ENCODE measurements at places on chromosomes 4 and X.
A peak's percentile ranks its signal among the peaks of the same experiment; 100 is the strongest.

- no peak for DNase-seq
Observed at GRCh38 chrX:43562372-43562771, 93.7 kb upstream of the MAOA start.

GRCh38 chr4:123819362-123820035 lies 422.9 kb downstream of the SPRY1 start:
- no peak for DNase-seq

DNA sequence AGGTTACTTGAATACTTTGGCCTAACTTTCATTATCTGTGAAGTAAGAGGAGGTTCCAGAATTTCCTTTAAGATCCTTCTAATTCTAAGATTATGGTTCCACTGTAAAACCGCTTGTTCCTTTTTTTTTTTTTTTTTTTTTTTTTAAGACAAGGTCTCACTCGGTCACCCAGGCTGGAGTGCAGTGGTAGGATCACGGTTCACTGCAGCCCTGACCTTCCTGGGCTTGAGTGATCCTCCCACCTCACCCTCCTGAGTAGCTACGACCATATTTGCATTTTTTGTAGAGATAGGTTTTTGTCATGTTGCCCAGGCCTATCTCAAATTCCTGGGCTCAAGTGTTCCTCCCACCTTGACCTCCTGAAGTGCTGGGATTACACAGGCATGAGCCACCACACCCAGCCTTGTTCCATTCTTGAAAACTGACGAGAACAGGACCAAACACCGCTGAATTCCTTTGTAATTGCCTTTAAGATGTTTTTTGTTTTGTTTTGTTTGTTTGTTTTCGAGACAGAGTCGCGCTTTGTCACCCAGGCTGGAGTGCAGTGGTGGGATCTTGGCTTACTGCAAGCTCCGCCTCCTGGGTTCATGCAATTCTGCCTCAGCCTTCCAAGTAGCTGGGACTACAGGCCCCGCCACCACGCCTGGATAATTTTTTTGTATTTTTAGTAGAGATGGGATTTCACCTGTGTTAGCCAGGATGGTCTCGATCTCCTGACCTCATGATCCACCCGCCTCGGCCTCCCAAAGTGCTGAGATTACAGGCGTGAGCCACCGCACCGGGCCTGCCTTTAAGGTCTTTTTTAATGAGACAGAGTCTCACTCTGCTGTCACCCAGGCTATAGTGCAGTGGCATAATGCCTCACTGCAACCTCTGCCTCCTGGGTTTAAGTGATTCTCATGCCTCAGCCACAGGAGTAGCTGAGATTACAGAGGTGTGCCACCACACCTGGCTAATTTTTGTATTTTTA lies 6.8 kb downstream of the PDS5A start:
- DNase-seq, result peak; percentile 78

GRCh38 chr4:5940470-5941203 lies 47.8 kb upstream of the CRMP1 start:
- DNase-seq, result peak; percentile 28

GRCh38 chrX:135520553-135521404 lies at the start of gene INTS6L:
INTS6L (plus strand) TSS chrX:135520660; CDS start chrX:135520993, 333 bp downstream.
- DNase-seq, result peak; percentile 96

GRCh38 chr4:72205298-72205697 lies 173.5 kb downstream of the NPFFR2 start:
- no peak for DNase-seq

GRCh38 chrX:1545776-1546408 lies 8.9 kb upstream of the P2RY8 start:
- no peak for DNase-seq

DNA sequence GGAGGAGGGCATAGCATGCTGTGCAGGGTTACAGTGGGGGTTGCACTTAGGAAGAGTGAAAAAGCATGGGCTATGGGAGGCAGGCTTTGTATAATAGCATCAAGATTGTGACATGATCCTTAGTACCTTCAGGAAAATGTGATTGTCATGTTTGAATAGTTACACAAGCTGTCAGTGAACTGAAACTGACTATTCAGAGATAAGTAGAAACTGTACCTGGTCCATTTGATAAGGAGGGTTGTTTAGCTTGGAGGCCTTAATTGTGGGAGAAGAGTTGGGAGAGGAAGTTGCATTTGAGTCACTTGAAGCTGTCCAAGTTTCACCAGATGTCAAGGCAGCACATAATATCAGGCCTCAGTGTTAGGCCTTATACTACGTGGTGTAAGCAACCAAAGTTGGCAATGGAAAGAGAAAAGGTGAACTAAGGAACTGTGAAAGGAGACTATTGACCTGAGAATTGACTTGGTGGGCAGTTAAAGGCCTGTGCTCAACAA lies 85.0 kb downstream of the TEX13C start:
- DNase-seq, result no peak

DNA sequence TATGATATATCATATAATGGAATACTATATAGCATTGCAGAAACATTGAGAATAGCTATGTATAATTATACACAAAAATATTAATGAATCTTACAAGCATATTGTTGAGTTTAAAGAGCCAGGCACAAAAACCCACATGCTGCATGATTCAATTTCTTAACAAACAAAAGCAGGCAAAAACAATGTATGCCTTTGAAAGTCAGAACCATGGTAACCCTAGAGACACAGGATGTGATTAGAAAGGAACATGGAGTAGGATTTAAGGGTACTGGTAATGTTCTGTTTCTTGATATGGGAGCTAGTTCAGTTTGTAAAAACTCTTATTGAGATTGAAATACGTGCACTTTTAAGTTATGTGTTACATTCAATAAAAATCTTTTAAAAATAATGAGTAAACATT lies 21.5 kb downstream of the CXCL8 start:
- DNase-seq, result no peak

DNA sequence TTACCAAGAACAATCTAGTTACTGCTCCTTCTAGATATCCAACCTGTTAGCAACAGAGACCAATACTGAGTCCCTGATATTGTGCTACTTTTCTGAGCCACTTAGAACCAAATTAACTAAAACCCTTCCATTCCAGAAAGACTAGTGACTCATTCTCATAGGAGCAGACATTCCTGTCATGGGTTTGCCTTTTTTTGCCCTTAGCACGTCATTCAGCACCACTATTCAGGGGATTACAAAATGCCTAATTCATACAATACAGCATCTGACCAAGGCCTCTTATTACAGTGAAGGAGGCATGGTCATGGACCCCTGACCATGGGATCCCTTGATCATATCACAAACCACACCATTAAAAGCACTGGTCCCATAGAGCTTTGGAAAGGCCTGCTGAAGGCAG lies 123.8 kb upstream of the CXCL13 start:
- DNase-seq, result no peak

GRCh38 chr4:109436504-109436903 lies 2.9 kb downstream of the SEC24B start:
- no peak for DNase-seq

- no peak for DNase-seq
Observed at GRCh38 chr4:25914670-25915352, 791 bp downstream of the SMIM20 start.

GRCh38 chr4:160265014-160265413 lies 1162.1 kb downstream of the RAPGEF2 start:
- no peak for DNase-seq

DNA sequence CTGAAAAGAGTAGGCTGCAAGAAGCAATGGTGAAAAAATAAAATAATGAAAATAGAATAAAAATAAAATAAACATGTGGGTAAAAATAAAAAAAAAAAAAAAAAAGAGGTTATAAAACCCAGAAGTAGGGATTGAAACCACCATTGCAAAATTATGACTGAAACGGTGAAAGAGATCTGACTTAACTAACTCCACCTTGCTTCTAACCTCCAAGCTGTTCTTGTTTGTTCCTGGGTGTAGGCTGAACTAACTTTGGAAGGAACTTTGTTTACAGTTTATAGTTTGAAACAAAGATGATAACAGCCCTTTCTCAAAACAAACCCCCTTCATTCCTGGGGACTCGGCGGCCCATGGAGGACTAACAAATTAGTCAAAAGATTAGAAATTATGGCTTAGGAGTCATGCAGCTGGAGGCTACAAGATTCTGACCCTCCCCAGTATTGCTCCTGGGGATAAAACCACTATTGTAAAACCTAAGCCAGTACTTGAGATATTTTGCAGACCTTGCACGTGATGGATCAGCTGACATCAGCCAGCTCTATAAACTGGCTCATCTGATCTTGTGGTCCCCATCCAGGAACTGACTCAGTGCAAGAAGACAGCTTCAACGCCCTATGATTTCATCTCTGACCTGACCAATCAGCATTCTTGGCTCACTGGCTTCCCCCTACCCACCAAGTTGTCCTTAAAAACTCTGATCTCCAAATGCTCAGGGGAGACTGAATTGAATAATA lies 30.4 kb downstream of the DDX60L start:
- DNase-seq, result peak; percentile 40

DNA sequence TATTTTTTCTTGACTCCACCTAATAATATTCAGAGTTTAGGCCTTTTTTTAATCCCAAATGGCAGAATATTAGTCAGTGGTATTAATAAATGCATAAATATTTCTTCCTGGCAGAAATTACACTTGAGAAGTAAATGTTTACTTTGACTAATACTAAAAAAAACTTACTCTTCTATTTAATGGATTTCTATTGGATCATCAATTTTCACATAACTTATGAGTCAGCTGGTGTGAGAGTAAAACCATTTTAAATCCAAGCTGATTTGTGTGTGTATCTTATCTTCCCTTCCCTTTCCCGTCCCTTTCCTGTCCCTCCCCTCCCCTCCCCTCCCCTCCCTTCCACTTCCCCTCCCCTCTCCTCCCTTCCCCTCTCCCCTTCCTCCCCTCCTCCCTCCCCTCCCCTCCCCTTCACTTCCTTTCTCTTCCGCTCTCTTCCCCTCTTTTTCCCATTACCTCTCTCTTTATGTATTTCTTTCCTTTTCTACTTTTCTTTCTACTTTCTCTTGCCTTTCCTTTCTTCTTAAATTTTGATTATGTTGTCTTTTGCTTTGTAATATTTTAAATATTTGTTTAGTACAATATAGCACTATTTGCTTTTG lies 630.1 kb upstream of the EPHA5 start:
- DNase-seq, result no peak

- no peak for DNase-seq
Observed at GRCh38 chr4:94516999-94517398, 65.3 kb downstream of the PDLIM5 start.

DNA sequence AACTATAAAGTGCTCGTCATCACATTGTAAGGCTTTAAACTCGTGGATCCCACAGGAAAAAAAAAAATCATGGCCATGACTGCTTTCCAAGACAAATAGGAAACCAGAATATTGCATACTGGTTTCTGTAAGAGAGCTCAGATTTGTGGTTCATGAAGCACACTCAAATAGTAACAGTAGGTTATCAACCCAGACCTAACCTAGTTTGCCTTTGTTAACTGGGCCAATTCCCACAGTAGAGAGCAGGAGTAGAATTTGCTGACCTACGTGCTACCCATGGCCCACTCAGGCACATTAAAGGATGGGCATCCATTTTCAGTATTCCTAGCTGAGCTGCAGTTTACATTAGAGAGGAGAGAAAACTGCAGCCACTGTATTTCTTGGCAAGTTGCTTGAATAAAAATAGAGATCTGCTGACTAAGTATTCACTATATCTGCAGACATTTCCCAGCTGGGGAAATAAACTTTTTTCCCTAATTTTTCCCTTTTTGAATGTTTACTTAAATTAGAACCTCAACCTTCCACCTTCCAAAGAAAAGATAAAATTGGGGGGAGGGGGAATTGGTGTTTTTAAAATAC lies 218.5 kb downstream of the SPANXN3 start:
- DNase-seq, result no peak

DNA sequence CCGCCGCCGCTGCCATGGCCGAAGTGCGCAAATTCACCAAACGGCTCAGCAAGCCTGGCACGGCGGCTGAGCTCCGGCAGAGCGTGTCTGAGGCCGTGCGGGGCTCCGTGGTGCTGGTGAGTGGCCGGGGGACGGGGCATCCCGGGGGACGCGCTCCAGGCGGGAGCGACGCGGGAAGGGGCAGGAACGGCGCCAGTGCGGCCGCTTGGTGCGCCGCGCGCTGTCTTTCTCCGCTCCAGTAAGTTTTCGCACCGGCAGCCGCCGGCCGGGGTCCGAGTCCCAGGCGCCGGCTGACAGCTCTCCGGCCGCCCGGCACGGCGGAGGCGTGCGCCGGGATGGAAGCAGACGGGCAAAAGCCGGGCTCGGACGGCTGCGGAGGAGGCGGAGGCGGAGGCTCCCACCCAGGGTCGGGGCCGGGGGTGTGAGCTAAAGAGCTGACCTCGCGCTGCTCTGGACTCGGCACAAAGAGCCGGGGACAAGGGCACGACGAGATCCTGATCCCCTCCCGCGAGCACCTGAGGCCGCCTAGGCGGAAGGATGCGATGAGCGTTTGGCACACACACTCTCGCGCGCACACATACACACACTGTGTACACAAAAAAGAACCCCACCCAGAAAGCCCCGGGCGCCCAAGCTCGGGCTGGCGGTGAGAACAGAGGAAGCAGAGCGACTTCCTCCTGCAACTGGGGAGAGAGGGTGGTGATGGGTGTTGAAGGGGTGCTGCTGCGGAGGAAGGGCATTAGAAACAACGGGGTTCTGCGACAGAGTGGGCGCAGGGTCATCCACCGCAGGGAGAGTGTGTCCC lies 545 bp downstream of the DOCK11 start:
- DNase-seq, result peak; percentile 56

GRCh38 chr4:15428611-15429010 lies 778 bp downstream of the C1QTNF7 start:
- no peak for DNase-seq

DNA sequence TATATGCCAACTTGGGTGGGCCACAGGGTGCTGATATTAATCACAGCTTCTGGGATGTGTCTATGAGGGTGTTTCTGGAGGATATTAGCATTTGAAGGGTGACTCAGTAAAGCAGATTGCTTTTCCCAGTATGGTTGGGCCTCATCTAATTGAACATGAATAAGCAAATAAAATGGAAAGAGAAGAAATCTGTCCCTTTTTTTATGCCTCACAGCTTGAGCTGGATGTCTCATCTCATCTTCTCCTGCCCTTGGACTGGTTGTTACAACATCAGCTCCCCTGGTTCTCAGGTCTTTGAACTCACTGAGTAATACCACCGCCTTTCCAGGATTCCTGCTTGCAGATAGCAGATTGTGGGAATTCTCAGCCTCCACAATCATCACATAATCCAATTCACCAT lies 1149.2 kb downstream of the PCDH18 start:
- DNase-seq, result no peak

GRCh38 chrX:9644335-9644734 lies 121.3 kb downstream of the GPR143 start:
- DNase-seq, result no peak

DNA sequence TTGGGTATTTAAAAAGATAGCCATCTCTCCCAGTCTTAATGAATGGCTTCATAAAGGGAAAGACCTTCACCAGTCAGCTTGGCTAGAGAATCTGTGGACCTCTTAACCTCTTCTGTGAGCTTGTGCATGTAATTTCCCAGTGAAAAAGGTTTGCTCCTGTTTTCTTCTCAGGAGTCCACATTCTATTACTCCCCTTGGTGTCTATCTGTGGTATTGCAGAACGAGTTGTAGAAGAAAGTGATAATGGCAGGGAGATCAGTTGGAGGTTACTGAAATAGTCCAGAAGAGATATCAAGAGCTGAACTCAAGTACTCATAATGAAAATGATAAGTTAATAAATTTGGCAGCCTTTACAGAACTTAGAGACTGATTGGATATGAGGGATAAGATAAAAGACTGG lies 16.5 kb upstream of the VAMP7 start:
- peak; percentile 5 for DNase-seq

GRCh38 chrX:149799938-149800337 lies 18.2 kb downstream of the MAGEA9 start:
- no peak for DNase-seq

GRCh38 chr4:145153181-145153903 lies 27.0 kb downstream of the OTUD4 start:
- DNase-seq, result no peak

- DNase-seq, result no peak
Observed at GRCh38 chr4:56752985-56753384, 68.5 kb downstream of the SPINK2 start.
